Posterior cingulate gyrus (tissue), 11 donors: ENCODE measurements at places on chromosomes 2 and 18.
A peak's percentile ranks its signal among the peaks of the same experiment; 100 is the strongest.

DNA sequence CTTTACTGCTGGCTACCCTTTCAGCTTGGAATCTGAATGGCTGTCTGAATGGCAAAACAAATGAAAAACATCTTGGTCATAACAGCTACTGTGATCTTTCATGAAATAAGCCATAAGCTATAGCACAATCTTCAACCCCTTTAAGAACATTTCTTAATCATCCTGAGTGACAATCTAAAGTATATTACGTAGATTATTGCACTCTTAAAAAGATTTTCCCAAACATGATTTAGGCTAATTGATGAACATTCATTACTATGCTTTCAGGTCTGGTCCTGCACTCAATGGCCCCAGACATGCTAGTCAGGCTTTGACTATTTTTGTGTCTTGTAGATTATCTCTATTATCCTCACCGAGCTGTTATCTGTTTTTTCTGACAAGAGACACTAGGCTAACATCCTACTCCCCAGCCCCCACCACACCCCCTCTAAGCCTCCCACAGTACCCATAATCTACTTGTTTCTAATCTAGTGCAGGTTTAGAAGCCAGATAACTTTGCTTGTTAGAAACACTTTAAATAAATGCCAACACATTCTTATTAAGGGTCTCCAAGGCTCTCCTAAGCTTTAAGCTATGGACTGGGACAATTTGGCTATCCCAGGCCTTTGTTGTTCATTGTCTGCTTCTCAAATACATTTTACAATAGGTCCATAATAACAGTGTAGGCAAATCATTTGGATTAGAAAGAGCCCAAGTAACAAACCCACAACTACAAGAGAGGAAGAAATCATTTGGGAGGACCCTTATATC lies 4.2 kb downstream of the SMAD2 start:
- DNase-seq: no peak

DNA sequence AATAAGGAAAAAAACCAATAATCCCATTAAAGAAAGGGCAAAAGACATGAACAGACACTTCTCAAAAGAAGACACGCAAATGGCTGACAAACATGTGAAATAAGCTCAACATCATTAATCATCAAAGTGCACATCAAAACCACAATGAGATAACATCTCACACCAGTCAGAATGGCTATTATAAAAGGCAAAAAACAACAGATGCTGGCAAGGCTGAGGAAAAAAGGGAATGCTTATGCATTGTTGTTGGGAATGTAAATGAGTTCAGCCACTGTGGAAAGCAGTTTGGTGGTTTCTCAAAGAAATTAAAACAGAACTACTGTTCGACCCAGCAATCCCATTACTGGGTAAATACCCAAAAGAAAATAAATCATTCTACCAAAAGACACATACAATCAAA lies 285.6 kb downstream of the NR4A2 start:
- DNase-seq: no peak

GRCh38 chr2:241666627-241667400 lies 19.8 kb downstream of the DTYMK start:
- peak; percentile 70 for DNase-seq

- DNase-seq: no peak
Measured at GRCh38 chr2:73283545-73284295, 558 bp downstream of the FBXO41 start.

DNA sequence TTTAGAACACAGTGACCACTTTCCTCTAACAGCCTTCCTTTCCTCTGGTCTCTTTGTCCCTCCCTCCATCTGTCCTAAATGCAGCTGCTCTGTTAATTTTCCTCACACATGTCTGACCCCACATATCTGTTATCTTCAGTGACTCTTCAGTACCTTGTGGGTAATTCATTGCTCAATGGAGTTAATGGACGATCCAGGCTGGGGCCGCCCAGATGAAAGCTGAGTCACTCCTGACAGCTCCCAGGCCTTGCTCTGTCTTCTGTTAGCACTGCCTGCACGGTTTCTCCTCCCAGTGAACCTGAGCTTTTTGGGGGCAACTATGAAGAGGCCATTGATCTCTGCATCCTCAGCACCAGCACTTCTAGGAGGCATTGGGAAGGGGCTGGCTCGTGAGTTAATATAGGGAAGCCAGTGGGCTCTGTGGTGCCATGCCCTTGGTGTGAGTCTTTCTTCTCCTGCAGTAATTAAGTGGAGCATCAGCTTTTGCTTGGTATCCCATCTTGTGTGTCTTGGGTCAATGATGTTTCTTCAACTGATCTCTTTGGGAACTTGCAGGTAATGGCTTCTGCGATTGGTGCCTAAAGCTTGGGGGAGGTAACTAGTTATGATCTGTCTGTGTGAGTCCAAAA lies 67.3 kb downstream of the SNORC start:
- DNase-seq: no peak

- DNase-seq: no peak
Measured at GRCh38 chr2:207224791-207225482, 59.2 kb upstream of the KLF7 start.
